ENCODE measurements at places on chromosomes 16 and 17.

GRCh38 chr16:72873853-72874252, 174.1 kb downstream of the ZFHX3 start:
- no peak for DNase-seq

- no peak for DNase-seq
Observed at GRCh38 chr17:32695864-32696263, 181.1 kb downstream of the MYO1D start.

- no peak for DNase-seq
Observed at GRCh38 chr17:43540821-43541674, 5.1 kb downstream of the ETV4 start.

GRCh38 chr17:77877036-77877435, 81.5 kb upstream of the TNRC6C start:
- DNase-seq: no peak

DNA sequence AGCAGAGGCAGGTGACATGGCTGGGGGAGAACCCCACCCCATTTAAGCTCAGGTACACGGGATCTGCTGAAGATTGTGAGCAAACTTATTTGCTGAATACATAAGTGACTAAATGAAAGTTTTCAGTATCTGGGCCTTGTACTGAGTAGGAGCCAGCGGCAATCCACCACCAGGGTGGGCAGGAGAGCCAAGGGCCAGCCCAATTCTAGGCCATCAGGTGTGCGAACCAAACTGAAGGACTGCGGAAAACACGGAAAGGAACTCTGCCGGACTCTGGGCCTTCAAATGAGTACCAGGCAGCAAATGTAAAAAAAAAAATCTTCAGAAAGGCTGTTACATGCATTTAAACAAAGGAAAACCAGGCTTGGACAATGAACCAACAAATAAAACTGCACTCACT, 19.7 kb downstream of the ARHGAP17 start:
- DNase-seq: peak; percentile 45

GRCh38 chr17:42673885-42674754, 2.7 kb downstream of the PLEKHH3 start:
- peak; percentile 75 for DNase-seq

DNA sequence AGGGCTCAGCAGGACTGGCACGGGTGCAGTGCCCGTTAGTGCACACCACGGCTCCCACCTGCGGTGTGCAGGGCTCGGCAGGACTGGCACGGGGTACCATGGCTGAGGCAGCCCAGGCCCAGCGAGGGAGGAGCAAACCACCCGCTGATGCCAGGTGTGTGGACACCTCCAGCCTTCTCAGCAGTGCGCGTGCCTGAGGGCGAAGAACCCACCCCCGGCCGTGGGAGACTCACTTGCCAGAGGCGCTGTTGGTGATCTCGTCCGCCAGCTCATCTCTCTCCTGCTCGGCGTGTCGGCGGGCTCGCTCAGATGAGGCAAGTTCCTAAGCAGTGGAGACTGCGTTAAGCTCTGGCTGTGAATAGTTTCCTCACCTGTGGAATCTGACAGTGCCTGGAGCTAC, 45.4 kb downstream of the NDEL1 start:
- DNase-seq: no peak

DNA sequence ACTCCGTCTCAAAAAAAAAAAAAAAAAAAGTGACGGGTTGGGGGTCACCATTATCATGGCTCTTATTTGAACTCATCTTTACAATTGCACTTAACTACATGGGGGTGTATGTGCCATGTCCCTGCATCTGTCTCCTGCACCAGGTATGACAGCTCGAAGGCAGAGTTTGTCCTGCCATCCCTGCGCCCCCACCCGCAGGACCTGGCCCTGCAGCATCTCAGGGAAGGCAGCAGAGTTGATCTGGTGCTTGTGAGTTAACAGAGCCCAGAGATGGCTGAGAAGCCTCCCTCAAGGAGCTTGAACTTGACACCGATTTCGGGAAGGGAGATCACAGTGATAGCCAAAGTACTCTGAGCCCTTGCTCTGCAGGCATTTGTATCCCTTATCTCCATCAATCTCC, 44.8 kb downstream of the C16orf82 start:
- DNase-seq: no peak

- no peak for DNase-seq
Observed at GRCh38 chr17:51398128-51398525, 137.8 kb downstream of the UTP18 start.

GRCh38 chr16:49994006-49994405, 31.0 kb upstream of the CNEP1R1 start:
- no peak for DNase-seq

GRCh38 chr17:81035521-81036196, 708 bp downstream of the BAIAP2 start:
- peak; percentile 64 for DNase-seq

GRCh38 chr16:70701036-70701435, 15.2 kb upstream of the MTSS2 start:
- DNase-seq: no peak

GRCh38 chr16:5736209-5736930, 638.8 kb upstream of the EEF2KMT start:
- DNase-seq: no peak

- DNase-seq: no peak
Observed at GRCh38 chr17:66981983-66982508, 17.5 kb downstream of the CACNG4 start.

DNA sequence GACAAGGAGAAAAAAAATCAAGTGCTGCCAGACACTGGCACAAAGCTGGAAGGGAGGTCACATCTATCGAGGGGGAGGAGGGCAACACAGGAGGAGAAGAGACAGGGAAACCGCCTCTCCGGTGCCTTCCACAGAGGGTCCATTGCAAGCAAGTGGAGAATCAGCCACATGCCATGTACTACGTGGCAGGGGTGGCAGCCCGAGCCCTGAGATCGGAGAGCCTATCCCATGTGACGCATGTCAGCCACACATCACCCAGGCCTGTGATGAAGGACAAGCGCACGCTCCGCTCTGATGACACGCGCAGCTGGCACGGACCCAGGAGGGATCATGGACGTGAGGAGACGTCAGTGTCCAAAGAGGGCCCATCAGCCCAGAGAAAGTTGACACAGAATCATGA, 30.1 kb downstream of the ADCY9 start:
- DNase-seq: no peak

- no peak for DNase-seq
Observed at GRCh38 chr16:457732-458400, 32.4 kb downstream of the RAB11FIP3 start.

DNA sequence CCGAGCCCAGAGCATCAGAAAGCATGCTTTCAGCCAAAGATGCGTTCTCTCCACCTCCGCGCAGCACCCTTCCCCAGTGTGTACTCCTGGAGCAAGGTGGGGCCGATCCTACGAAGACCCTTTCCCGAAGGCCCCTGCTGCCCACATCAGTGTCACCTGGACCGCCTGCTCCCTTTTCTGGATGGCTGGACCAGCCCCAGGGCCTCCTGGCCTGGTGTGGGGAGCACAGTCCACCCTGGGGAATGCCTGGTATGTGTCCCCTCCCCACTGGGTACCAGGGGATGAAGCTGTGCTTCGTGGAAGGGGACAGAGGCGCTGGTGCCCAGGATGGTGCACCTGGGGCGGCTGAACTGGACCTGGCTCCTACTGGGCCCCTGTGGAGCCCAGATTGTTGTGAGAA, 173.8 kb downstream of the SEC14L1 start:
- DNase-seq: no peak

- peak; percentile 90 for DNase-seq
Observed at GRCh38 chr17:8073627-8074484, 13.7 kb downstream of the ALOX12B start.

- DNase-seq: peak; percentile 1
Observed at GRCh38 chr17:40564195-40564882, 933 bp downstream of the CCR7 start.

GRCh38 chr17:14334919-14335318, 34.0 kb downstream of the HS3ST3B1 start:
- DNase-seq: no peak

GRCh38 chr17:78127239-78127887, 1.2 kb downstream of the TMC6 start:
- no peak for DNase-seq

DNA sequence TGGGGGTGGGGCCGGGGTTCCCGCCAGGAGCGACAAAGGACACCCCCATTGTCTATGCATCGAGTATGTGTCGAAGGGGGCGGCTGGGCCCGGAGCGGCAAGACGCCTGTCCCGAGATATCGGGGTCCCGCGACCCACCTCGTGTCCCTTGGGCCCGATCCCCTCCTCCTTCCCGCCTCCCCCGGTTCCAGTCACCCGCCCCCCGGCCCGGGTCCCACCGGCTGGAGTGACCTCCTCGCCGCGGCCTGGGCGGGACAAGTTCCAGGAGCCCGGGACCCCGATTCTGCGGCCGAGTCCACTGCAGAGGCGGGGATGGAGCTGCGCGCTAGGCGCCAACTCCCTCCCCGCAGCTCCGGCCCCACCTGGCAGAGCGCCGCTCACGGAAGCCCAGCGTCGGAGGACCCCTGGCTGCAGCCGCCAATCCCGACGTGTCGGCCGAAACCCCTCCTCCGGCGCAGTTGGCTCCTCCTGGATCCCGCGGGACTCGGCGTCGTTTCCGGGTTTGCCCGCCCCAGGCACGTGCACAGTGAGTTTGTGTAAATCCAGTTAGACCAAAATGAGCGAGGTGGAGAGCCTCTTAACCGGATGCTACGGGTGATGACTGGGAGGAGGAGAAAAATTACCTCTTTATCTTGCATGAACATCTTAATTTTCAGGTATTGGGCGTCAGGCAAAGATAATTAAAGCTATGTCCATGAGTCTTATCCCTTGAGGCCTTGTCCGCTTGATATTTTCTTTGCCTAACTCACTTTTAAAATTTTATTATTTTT, at the start of gene NMRAL1:
TSS of gene NMRAL1 (minus strand) at position 434 of the 770 bp plus-strand sequence. CDS start 493 bp downstream, outside the sequence.
- DNase-seq: peak; percentile 94

DNA sequence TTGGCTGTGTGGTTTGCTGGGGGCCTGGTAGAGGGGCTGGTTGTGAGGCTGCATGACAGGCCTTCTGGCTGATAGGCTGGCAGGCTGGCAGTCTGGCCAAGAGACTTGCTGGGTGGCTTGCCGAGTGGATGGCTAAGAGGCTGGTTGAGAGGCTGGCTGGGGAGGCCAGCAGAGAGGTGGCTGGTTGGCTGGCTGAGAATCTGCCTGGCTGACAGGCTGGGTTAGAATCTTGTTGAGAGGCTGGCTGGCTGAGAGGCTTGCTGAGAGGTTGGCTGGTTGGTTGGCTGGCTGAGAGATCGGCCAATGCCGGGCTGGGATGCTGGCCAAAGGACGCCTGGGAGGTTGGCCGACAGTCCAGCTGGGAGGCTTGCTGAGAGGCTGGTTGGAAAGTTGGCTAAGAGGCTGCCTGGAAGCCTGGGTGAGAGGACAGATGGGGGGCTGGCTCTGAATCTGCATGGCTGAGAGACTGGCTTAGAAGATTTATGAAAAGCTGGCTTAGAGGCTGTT, 35.9 kb upstream of the ACSM2B start:
- no peak for DNase-seq

DNA sequence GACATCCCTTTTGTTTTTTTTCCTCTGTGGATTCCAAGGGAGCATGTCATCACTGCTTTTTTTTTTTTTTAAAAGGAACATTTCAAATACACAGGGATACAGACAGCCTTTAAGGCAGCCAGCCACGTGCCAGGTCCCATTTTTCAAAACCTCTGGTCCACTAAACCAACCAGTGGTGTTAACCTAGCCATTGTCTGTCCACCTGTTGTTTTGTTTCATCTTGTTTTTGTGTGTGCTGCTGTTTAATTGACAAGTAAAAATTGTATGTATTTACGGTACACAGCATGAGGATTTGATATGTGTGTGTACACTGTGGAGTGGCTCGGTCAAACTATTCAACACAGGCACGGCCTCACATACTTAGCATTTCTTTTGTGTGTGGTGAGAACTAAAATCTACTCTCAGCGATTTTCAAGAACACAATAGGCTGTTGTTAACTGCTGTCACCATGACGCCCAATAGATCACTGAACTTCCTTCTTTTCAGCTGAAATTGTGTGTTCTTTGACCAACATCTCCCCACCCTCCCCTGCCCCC, 19.2 kb downstream of the TMEM114 start:
- DNase-seq: no peak

DNA sequence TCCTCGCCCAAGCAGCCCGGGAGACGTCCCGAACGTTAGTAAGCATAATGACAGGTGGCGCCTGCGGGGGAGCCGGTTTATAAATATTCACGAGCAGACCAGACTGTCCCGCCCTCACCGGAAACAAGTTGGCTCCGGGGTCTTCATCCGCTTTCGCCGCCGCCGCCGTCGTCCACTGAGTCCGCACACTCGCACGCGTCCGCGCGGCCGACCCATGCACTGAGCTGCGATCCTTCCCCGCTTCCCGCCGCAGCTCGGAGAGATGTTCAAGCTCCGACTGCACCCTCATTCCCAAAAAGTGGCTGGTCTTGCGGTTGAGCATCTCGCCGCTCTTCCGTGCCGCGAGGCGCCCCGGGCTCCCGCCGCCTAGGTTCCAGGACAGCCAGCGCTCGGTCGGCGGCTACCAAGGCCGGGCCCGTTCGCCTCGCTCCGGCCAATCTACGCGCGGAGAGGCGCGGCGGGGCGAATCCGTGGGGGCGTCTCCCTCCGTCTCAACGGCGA, 385 bp downstream of the CFAP119 start:
- peak; percentile 60 for DNase-seq

DNA sequence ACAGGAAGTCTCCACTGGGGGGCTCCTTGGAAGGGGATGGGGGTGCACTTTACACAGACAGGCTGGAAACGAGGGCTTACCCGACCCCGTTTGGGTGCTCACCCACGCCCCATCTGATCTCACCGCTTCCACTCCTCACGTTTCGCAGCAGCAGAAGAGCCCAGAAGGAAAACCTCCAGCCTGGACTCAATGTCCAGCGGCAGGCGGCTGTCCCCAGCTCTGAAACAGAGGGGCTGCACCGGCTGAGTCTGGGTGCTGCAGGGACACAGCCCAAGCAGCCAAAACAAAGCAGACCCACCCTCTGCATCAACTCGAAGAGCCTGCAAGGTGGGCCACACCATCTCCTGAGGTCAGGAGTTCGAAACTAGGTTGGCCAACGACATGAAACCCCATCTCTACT, 3.9 kb downstream of the MEAK7 start:
- DNase-seq: no peak

DNA sequence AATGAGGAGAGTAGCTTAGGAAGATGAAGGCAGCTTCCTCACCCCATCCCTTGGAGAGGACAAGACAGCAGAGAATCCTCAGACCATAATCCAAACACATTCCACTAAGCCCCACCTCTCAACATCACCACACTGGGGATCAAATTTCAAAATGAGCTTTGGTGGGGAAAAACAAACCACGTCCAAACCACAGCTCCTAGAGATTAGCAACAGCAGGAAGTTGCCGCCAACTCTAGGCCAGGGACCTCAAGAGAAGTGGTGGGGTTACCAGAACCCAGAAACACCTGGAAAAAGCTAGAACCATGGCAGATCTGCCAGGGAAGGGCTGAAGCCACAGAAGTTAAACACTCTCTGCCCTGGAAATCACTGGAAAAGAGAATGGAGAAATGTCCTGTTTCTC, 571.6 kb downstream of the HS3ST4 start:
- no peak for DNase-seq

DNA sequence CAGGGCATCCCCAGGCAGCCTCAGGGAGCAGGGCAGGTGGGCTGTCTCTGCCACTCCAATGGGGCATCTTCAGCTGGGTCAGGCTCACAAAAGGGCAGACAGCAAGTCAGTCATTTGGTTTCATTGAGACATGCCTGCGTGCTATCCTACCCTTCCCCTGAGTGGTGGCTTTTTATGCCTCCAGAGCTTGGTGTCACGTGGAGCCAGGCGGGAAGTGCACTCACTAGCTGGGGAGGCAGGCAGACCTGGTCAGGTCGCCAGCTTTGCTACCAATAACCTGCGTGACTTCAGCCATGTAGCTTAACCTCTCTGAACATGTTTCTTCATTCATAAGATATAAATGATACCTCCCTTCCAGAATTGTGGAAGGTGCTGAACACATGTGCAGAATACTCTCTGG, 415.0 kb downstream of the SOX9 start:
- no peak for DNase-seq

Measured in iPS-NIHi11 (cell line).